ENCODE measurements at places on chromosomes 12 and 14.

DNA sequence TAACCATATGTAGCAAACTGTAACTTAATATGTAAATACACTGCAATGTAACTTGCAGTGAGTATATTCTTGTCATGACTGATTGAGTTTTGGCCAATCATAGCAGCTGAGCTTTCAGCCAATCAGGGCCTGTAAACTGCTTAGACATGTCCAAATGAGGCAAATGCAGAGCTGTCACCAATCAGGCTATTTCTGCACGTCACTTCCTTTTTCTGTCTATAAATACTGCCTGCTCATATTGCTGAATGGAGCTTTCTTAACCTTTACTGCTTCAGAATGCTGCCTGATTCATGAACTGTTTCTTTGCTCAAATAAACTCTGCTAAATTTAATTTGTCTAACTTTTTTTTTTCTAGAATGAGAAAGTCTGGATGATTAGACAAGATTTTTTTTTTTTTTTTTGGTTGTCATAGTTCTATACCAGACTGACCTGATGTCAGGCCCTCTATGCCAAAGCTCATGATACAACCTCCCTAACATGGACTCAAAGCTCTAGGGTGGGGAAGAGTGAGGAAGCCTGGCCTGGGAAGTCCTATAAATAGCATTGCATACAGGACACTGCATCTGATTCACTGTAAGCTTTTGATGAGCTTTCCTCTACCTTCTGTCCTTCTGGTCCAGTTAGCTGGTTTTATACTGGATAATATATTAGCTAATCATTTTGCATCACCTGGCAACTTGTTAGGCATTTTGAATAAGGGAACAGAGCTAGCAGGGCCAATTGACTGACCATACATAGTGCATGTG lies 12.0 kb downstream of the MGP start:
- DNase-seq, result no peak

DNA sequence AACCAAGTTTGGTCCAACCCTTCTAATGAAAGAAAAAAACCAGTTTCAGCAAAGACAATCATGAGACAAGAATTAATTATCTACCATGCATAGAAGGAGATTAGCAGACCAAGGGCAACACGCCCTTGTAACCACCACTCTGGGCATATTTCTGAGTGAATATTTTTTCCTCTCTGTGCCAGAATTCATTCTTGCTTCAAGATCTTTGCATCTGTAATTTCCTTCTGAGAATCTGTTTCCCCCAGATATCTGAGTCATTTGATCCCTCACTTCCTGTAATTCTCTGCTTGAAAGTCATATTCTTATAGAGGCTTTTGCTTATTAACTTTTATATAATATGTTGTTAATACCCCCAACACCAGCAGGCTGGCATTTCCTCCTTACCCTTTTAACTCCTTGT lies 243.7 kb downstream of the SLC16A7 start:
- DNase-seq, result no peak

- DNase-seq, result no peak
These were observed 39.0 kb upstream of the HDAC7 start for GRCh38 chr12:47858511-47859266.

DNA sequence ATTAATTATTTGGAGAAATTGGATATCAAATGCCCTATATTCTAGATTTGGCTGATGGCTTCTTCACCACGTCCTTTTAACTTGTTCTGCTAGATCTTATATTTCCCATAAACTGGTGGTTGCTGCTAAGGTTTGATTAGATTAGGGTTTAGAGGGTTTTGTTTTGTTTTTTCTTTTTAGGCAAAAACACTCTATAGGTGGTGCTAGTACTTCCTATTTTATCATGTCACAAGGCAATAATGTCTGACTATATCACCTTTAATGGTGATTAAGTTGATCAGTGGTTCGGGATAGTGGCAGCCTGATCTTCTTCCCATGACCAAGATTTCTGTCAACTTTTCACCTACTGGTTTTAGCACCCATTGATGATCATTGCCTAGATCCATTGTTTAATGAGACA lies 455.1 kb downstream of the RAD51B start:
- DNase-seq, result no peak

DNA sequence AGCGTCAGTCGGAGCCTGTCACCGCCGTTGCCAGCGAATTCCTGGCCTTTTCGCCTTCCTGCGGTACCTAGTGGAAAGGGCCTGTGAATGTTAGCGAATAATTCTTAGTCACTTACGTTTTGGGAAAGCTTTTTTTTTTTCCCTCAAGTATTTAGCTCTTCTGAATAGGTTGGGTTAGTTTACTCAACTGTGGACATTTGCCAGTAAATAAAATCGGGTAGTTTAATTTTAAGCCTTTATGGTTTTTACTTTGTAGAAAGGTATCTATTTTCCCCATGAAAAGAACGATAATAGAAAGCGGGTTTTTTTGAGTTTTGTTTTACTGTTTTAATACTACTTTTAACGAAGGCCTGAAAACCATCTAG lies 1.7 kb downstream of the YY1 start:
- no peak for DNase-seq

GRCh38 chr14:77593501-77593961 lies 22.9 kb downstream of the SPTLC2 start:
- no peak for DNase-seq

DNA sequence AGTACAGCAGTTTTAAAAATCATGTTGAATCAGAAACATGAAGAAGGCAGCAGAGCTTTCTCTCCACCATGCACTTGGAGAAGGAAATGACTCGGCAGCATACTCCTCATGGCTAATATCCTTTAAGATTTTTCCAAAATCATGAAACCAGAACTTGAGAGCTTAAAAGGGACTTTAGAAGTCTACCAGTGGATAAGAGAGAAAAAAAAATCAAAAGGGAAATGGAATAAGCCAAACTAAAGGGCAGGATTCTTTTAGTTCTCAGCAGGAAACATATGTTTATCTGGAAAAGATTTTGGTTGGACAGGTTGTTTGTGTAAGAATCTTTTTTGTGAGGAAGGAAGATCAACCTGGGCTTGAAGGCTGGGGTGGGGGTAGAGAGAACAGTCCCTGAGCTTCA lies 111.8 kb downstream of the PRKCH start:
- DNase-seq, result no peak

GRCh38 chr12:9043766-9044165 lies 54.4 kb downstream of the KLRG1 start:
- DNase-seq, result no peak

- DNase-seq, result no peak
These were observed 4.7 kb downstream of the CISTR start for GRCh38 chr12:53747095-53747494.

GRCh38 chr14:50366115-50366514 lies 30.6 kb downstream of the CDKL1 start:
- DNase-seq, result no peak

GRCh38 chr14:90184571-90185266 lies 71.6 kb upstream of the PSMC1 start:
- no peak for DNase-seq

DNA sequence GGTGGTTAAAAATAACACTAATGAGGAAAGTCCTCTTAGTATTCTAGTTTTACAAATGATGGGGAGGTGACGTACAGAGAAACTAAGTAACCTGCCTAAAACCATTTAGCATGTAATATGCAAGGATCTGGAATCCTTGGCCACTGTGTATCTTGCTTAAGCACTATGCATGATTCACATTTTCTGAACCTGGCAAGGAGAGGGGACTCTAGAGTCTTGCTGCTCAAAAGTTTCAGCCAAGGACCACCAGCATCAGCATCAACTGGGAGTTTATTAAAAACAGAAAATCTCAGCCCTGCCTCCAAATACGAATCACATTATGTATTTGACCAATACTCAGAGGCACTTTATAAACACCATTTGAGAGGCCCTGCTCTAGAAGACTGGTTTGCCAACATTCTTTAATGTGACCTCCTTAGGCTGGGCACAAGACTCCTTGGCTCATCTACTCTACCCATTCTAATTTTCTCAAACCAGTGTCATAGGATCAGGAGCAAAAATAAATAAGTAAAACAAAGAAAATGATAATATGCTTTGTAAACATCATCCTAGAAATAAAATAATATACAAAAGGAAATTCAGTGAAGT lies 52.9 kb downstream of the ABCC9 start:
- DNase-seq, result no peak

DNA sequence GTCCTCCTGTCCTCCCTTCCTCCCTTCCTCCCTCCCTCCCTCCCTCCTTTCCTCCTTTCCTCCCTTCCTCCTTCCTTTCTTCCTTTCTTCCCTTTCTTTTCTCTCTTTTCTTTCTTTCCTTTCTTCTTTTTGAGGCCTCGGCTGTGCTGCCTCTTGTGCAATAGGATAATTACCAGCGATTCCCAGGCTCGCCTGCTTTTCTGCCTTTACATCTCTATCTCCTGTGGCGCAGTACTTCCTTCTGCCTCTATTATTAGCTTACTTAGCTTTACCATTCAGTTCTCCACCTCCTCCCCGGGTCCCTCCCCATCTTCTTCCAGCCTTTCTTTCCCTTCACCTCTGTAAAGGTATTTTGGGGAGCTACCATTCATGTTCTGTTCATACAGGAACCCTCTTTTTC lies 19.9 kb downstream of the ETV6 start:
- no peak for DNase-seq

- no peak for DNase-seq
These were observed 396.2 kb downstream of the CCDC91 start for GRCh38 chr12:28586481-28586880.

GRCh38 chr14:24368212-24368561 lies 203 bp downstream of the NFATC4 start:
- no peak for DNase-seq
